Cardiac muscle cell (in vitro differentiated cells and primary cell): ENCODE measurements at places on chromosomes 4 and X. TPM values are rescaled to one million over a fixed set of nuclear protein-coding genes. Genes with fewer than 3 reads are reported as not detected.

The FAM9C gene
- total RNA-seq, result not detected in 2 replicates

The BEND2 gene
- total RNA-seq, result not detected in 2 replicates

The FGFR3 gene
- total RNA-seq, result 44.3 and 47.3 TPM in 2 replicates

The COL4A5 gene
- total RNA-seq, result 228 and 299 TPM in 2 replicates

The PDGFRA gene
- 51.3 and 60.9 TPM in 2 replicates for total RNA-seq
